ENCODE measurements at places on chromosomes 4 and X.

- DNase-seq = no peak
Measured at GRCh38 chr4:125837493-125838201, 522.9 kb downstream of the FAT4 start.

DNA sequence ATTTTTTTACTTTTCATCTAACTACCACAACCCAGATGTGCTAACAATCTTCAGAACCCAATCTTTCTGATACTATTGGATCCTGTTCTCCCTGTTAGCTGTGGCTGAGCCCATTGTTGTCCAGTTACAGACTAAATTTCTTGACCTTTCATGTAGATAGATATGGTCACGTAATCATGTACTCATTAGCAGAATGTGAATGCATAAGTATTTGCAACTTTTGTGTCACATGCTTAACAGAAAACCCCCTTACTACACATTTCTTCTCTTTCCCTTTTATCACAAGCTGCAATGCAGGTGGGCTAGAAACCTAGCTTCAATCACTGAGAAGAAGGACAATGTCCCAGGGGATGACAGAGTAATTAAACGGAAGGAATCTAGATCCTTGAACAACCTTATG lies 13.1 kb upstream of the FAM13A start:
- DNase-seq = no peak

GRCh38 chrX:13716905-13717304 lies 17.5 kb downstream of the TRAPPC2 start:
- no peak for DNase-seq

- DNase-seq = no peak
Measured at GRCh38 chr4:41832961-41833360, 84.4 kb upstream of the PHOX2B start.

DNA sequence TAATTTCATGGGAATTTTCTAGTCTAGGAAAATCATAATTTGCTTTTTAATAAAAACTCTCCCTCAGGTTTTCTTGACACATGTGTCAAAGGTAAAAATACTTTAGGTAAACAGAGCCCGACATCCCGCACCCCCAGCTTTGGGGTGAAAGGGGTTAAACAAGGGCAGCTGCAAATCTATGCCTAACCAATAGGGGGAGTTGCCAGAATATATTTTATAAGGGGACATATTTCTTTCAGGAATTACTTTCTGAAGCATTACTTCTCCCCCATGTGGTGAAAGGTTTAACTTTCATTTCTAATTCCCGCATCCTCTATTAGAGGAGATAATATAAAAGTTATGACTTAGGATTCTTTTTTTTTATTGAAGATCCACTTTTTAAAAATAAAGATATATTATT lies 53.9 kb upstream of the HEPH start:
- DNase-seq = peak; percentile 7

- peak; percentile 28 for DNase-seq
Measured at GRCh38 chrX:71938371-71938770, 27.7 kb downstream of the NHSL2 start.

- DNase-seq = no peak
Measured at GRCh38 chrX:24610516-24610915, 36.6 kb downstream of the PCYT1B start.

DNA sequence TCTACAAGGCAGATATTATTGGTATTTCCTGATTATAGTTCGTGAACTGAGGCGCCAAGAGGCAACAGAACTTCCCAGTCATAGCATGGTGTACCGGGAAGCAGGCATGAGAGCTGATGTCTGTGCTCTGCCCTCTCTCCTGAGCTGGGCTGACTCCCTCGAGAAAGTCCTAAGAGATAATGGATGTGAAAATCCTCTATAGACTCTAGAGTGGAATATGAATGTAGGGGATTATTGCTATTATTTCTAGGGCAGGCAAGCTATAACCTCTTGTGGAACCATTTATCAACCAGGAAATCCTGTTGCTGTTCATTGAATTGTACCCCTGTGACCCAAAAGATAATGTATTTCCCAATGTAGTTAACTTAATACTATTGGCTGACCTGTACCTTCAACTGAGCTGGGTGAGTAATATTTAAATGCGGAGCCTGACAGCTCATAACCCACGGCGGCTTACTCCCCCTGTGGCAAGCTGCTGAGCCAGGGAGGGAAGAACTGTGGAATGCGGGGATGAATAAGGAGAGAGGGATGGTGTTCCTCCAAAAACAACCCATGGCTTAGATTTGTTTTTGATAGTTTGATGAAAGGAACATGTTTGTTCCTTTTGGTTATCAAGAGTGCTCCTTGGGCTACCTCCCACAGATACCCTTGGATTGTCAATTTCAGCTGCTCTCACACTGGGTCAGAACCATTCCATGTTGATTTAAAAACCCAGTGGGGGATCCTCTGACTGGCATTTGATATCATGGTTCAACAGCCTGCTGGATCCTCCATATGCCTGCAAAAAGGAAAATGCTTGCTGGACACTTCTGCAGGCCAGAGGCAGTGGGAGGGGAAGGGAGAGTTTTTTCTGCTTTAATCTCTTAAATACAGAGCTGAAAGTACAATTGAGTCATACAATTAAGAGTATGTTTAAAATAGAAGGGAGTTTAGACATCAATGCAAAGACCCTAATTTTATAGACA lies 339.0 kb upstream of the BOD1L1 start:
- peak; percentile 82 for DNase-seq

- peak; percentile 3 for DNase-seq
Measured at GRCh38 chrX:108516184-108516583, 76.5 kb downstream of the COL4A5 start.

- peak; percentile 79 for DNase-seq
Measured at GRCh38 chrX:71543316-71543715, 10.4 kb downstream of the OGT start.

GRCh38 chr4:20483416-20483815 lies 216.8 kb upstream of the PACRGL start:
- DNase-seq = no peak

GRCh38 chrX:14776901-14777300 lies 96.0 kb downstream of the FANCB start:
- no peak for DNase-seq

- peak; percentile 81 for DNase-seq
Measured at GRCh38 chr4:137531986-137532868, at the start of gene PCDH18. Gene PCDH18 (minus strand): TSS chr4:137532494. CDS start chr4:137532088, 406 bp downstream.

- DNase-seq = no peak
Measured at GRCh38 chr4:181962321-181962720, 280.9 kb upstream of the TENM3 start.

GRCh38 chr4:1365271-1366178 lies 18.5 kb downstream of the UVSSA start:
- DNase-seq = no peak

GRCh38 chr4:108590776-108591175 lies 29.6 kb upstream of the RPL34 start:
- DNase-seq = no peak

- DNase-seq = no peak
Measured at GRCh38 chr4:80540785-80541469, 205.4 kb downstream of the CFAP299 start.

DNA sequence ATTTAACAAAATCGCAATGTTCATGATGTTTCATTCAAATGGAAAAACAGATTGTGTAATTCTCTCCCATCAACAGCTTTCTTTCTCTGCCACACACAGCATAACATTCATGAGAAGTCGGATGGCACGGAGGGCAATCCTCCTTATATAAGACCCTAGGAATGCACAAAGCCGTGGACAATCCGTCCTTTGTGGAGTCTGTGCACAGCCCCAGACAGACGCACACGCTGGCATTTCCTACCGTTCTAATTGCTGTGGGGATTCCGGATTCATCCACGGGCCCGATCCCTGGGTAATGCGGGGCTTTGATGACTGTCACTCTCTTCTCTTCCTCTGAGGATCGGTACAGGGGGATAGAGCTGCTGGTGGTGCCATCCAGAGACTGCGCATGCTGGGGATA lies 121.9 kb upstream of the PDLIM3 start:
- DNase-seq = peak; percentile 47

- no peak for DNase-seq
Measured at GRCh38 chr4:4462970-4463369, 76.1 kb downstream of the NSG1 start.

DNA sequence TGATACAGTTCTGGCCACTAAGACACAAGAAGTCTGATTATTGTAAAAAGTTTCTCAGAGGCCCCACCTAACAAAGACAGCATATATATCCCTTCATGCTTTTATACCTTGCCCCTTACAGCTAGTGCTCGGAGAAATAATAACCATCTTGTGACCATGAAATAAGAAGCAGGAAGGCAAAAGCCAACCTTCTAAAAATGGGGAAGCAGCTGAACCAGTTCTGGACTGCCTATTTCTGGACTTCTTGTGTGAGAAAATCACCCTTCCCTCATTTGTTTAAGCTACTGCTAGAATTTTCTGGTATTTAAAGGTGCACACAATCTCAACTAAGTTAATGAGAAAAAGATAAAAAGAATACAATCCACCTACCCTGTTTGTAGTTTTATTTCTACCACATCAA lies 87.5 kb downstream of the CNOT6L start:
- no peak for DNase-seq

DNA sequence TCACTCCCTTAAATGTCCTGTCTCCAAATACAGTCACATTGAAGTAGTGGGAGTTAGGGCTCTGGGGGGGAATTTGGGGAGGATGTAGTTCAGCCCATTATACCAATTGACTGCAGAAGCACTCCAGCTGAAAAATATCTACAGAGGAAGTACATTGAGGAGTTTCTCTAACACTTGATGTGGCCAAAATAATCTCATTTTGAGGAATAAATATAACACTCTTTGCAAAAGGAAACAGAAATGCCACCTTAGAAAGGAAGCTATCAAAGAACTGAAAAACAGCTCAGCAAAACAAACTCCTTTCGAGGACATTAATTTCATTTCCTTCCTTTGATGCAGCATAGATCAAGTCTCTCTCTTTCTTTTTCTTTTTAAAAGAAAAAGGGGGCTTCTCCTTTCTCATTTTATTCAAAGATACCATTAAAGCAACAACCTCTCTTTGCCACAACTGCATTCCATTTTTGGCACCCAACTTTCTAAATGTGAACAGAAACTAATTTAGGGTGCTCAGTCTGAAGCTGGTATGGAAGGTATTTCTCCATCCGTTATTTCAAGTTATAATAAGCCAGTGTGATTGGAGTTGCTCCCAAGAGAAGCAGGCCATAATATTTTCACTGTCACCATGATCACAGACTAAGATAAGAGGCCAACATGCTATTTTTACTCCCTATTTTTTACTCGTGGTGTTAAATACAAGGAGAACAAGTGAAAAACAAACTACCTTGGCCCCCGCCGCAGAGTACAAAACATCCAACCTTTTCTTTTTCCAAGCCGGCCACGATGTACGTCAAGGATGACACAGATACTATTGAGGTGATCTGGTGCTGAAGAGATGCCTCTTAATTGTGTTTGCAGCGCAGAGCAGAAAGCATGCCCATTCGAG lies 230.4 kb upstream of the GATB start:
- DNase-seq = no peak

GRCh38 chr4:23680671-23681518 lies 209.0 kb downstream of the PPARGC1A start:
- peak; percentile 3 for DNase-seq

GRCh38 chr4:14124816-14125215 lies 497.3 kb upstream of the BOD1L1 start:
- no peak for DNase-seq

DNA sequence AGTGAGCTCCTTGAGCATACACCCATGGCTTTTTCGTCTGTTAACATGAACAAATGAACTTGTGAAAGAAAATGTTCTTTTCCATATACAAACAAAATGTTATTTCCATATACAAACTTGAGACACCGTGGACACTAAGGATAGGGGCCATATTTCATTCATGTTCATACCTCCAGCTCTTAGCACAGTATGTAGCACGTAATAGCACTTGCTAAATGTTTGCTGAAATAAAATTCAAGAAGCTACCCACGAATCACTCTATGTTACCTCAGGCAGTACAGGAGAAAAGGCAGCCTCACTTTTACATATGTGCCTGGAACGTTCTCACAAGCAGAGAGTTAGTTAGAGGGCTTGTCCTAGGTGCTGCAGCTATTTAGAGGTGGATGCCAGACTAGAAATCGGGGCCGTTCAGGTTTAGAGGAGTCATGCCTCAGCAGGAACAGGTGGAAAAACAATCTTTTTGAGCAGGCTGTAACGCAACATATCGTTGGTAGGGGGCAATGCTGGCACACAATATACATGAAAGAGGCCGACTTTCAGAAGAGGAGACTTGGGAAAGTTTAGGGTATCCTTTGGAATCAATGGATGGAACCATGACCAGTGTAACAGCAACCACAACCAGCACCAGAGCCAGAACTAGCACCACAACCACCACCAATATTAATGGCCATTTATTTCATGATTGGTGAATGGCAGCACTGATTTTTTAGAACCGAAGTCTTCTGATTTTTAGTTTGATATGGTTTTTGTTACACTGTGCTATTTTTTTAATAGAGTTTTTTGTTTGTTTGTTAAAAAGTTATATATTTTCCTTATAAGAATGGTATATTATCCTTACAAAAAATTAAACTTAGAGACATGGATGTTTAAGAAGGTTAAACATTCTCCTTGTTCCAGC lies 14.8 kb upstream of the PAQR3 start:
- peak; percentile 8 for DNase-seq

DNA sequence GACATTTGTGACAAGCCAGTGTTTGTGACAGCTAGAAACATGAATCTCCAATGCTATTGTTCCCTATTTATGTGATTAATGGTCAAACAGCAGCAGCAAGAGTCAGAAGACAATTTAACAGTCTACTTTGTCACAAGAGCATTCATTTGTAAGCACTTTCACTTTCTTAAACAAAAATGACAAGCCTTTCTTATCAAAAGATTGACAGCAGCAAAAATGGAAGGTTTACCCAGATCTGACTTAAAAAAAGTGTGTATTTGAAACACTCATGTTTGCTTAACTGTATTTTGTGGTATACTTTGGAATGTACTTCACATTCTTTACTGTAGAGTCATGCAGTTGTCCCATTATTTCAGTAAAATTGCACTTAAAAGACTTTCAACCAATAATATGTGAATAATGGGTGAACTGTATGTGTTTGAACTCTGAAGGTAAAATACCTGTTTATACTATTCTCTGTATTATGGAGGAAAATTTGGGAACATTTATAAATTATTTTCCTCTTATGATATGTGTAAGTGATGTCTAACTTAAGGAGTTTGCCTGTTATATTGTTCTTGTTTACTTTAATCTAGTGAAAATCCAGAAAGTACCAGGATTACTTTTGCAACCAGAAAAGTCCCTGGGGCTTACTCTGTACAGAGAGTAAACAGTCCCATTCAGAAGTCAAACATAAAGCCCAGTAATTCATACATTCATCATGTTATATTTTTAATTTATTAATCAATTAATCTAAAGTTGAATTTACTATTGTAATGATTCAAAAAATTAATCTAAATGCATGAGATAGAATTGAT lies 314.9 kb upstream of the TRAM1L1 start:
- peak; percentile 79 for DNase-seq

GRCh38 chr4:62080431-62080830 lies 880.3 kb downstream of the ADGRL3 start:
- no peak for DNase-seq

- DNase-seq = no peak
Measured at GRCh38 chr4:15109600-15109999, 107.3 kb downstream of the CPEB2 start.

DNA sequence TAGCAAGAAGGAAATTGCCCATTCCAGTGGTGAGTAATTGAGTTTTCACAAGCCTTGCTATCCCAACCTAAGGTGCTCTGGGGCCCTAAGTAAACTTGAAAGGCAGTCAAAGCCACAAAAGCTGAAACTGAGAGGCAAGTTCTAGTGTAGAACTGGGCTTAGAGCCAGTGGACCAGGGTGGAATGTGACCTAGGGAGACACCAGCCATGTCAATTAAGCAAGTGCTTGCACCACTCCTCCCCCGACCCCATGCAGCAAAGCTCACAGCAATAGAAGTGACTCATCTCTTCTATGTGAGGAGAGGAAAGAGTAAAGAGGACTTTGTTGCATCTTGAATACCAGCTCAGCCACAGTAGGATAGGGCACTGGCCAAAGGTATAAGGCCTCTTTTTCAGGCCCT lies 486.1 kb upstream of the POU3F4 start:
- DNase-seq = peak; percentile 1

Measured in RPMI7951 (cell line).